Prostate gland (tissue), 2 donors: ENCODE measurements at places on chromosomes 3 and 15. TPM values are rescaled to one million over a fixed set of nuclear protein-coding genes. Genes with fewer than 3 reads are reported as not detected.

PPP1R14D gene
- 0.97 TPM for total RNA-seq

GRCh38 chr15:45868109-45868691 lies 233.4 kb downstream of the SQOR start:
- no peaks in the 10 kb centered on the region for H3K36me3 ChIP-seq
- no peak overlapping the region for H3K4me3 ChIP-seq
- DNase-seq, result no peak
- H3K27me3 ChIP-seq, result no peaks in the 10 kb centered on the region
- no peak overlapping the region for H3K27ac ChIP-seq

GRCh38 chr3:66039590-66039887 lies 821 bp upstream of the MAGI1 start:
- no peaks in the 10 kb centered on the region for H3K36me3 ChIP-seq
- H3K27ac ChIP-seq, result peak overlapping the region; percentile 88
- no peaks in the 10 kb centered on the region for H3K4me1 ChIP-seq
- H3K27me3 ChIP-seq, result no peaks in the 10 kb centered on the region

MASP1 gene
- 22.1 TPM for total RNA-seq

ATP13A5 gene
- total RNA-seq, result not detected

DNA sequence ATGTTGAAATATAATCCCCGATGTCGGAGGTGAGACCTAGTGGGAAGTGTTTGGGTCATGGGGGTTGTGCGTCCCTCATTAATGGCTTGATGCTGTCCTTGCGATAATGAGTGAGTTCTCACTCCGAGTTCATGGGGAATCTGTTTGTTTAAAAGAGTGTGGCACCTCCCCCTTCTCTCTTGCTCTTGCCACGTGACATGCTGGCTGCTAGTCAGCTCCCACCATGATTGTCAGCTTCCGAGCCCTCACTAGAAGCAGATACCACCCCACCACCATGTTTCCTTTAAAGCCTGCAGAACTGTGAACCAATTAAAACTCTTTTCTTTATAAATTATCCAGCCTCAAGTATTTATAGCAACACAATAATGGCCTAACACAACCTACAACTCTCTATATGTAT lies 166.3 kb upstream of the MBNL1 start:
- DNase-seq, result no peak
- H3K36me3 ChIP-seq, result no peaks in the 10 kb centered on the region

ST6GAL1 gene
- total RNA-seq, result 225 TPM

DNA sequence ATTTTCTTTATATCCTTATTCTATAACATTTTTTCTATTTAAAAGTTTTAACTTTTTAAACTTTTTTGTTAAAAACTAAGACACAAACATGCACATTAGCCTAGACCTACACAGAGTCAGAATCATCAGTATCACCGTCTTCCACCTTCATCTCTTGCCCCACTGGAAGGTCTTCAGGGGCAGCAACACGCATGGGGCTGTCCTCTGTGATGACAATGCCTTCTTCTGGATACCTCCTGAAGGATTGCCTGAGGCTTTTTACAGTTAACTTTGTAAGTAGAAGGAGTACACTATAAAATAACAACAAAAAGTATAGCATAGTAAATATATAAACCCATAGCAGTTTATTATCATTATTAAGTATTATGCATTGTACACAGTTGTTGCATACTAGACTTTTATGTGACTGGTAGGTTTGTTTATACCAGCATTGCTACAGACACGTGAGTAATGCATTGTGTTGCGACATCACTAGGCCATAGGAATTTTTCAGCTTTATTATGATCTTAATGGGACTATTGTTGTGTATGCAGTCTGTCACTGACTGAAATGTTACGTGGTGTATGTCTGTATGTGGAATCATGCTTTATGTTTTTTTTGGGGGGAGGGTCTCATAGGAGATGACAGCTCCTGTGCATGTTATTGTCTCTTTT lies 18.2 kb downstream of the ATP1B3 start:
- no peak for DNase-seq
- no peaks in the 10 kb centered on the region for H3K4me1 ChIP-seq
- H3K27me3 ChIP-seq, result no peaks in the 10 kb centered on the region

DNA sequence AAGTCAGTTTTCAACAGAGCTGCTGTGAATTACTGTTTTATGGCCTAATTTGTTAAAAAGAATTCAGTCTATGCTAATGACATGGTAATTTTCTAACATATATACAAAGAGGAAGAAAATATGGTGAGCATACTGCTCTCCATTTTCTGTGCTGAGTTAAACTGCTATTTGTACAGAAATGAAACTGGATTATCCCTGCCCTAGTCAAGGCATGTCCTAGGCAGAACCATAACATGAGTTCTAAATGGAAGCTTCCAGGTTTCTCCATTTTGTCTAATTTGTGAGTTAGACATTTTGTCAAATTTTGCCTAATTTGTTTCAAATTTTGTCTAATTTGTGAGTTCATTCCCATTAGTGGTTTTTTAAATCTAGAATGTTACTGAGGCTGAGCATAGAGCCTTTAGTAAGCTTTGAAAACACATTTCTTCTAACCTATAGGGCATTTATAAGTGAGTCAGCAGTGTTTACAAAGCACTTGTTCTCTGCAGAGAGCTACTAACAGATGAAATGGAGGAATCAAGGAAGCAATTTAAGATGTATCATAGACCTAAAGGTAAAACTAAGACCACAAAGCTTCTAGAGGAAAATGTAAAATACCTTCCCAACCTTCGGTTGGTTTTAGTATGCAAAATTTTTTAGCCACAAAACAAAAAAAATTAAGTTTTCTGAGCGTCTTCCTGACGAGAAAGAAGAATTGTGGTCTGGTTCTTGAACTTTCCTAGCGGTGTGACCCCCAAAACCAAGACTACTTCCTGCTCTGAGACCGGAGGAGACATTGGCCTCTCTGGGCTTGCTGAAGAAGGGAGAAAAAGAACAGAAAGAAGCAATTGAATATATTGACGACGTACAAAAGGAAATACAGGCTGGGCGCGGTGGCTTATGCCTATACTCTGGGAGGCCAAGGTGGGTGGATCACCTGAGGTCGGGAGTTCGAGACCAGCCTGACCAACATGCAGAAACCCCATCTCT lies 9.8 kb downstream of the P2RY14 start:
- no peaks in the 10 kb centered on the region for H3K36me3 ChIP-seq
- no peaks in the 10 kb centered on the region for H3K27me3 ChIP-seq
- H3K4me1 ChIP-seq, result no peaks in the 10 kb centered on the region
- no peak for DNase-seq
- no peak overlapping the region for H3K27ac ChIP-seq

DNA sequence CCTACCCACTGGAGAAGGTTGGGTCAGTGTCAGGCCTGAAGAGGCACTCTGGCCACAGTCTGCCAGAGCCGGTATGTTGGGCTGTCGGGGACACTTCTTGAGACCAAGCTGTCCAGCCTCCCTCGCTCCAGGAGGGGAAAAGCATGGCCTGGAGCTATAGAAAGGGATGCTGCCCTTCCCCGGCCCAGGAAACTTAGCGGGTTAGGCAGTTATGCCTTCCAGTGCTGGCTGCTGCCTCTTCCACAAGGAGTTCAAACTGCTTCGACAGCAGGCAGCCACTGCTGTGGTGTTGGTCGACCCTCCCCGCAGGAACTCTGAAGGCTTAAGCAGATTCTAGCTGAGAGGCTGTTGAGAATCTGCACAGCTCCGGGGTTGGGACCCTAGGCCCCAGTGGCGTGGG lies 819.4 kb downstream of the DIPK2A start:
- no peaks in the 10 kb centered on the region for H3K36me3 ChIP-seq
- H3K27me3 ChIP-seq, result no peaks in the 10 kb centered on the region
- H3K4me3 ChIP-seq, result no peak overlapping the region
- no peak for DNase-seq
- no peak overlapping the region for H3K27ac ChIP-seq

- H3K36me3 ChIP-seq, result no peaks in the 10 kb centered on the region
- no peaks in the 10 kb centered on the region for H3K27me3 ChIP-seq
Measured at GRCh38 chr3:128379367-128380160, 87.1 kb downstream of the DNAJB8 start.

GRCh38 chr15:69338535-69339213 lies 40.0 kb downstream of the PAQR5 start:
- H3K36me3 ChIP-seq, result no peaks in the 10 kb centered on the region
- H3K27ac ChIP-seq, result no peak overlapping the region
- no peaks in the 10 kb centered on the region for H3K4me1 ChIP-seq
- DNase-seq, result no peak

GRCh38 chr15:69647142-69647513 lies 194.5 kb downstream of the RPLP1 start:
- H3K27me3 ChIP-seq, result no peaks in the 10 kb centered on the region
- no peak overlapping the region for H3K27ac ChIP-seq
- H3K4me3 ChIP-seq, result no peak overlapping the region
- no peaks in the 10 kb centered on the region for H3K36me3 ChIP-seq
- no peaks in the 10 kb centered on the region for H3K4me1 ChIP-seq
- DNase-seq, result no peak
